Right renal cortex interstitium (tissue), 3 donors: ENCODE measurements at places on chromosomes 12 and 14. TPM values are rescaled to one million over a fixed set of nuclear protein-coding genes. Genes with fewer than 3 reads are reported as not detected.

- DNase-seq, result no peak
Measured at GRCh38 chr12:13222076-13222475, 25.6 kb downstream of the EMP1 start.

DNA sequence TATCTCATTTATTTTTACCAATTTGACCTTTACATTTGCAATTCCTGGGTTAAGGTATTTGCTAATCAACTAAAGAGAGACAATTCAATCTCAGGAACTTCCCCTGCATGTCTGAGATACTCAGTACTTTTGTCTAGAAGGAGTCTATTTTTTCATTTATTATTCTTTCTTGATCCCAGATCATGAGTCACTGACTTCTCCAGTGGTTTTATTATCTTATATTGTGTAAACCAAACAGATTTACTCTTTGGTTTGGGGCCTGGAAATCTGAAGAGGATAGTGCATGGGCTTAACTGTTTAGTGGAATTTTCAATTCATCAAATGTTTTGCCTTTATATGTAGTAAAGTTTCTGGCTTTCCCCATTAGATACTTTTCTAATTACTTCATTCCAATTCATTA, 185.4 kb downstream of the ALG10B start:
- DNase-seq, result no peak

DNA sequence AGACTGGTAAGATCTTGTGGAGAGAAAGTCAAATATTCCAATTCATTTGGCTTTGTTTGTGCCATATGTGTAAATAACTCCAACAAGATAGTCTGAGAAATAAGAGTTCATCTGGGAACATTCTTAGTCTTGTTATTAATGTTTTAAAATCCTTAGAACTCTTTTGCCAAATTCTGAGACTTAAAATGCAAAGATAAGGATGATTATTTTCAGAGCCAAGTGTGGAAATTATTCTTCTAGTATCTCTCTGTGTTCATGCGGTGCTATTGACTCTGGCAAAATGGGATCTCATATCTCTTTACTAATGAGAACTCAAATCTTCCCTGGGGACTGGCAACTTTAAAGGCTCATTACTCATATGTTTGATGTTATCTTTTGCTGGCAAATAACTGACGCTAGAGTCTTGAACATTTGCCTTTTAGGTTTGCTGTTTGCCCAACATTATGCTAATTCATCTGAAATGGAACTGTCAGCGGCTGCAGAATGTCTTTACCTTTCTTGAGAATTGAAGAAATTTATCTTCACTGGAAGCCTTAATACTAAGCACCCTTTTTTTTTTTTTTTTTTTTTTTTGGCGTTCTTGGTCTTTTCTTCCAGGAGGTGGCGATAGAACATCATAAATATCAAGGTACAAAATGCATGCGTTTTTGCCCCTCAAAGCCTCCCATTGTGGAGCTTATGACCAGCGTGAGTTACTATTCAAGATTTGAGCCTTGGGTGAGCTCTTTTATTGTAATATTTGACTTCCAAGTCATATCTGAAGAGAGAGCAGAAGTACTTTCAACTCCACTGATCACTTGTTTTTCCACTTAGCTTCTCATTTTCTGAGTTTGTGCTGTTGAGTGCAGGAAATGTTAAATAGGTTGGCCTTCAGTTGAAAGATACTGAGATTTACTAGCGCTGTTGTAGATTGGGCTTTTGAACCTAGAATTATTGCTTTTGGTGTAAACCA, 86.5 kb downstream of the CAND1 start:
- peak; percentile 66 for DNase-seq

DNA sequence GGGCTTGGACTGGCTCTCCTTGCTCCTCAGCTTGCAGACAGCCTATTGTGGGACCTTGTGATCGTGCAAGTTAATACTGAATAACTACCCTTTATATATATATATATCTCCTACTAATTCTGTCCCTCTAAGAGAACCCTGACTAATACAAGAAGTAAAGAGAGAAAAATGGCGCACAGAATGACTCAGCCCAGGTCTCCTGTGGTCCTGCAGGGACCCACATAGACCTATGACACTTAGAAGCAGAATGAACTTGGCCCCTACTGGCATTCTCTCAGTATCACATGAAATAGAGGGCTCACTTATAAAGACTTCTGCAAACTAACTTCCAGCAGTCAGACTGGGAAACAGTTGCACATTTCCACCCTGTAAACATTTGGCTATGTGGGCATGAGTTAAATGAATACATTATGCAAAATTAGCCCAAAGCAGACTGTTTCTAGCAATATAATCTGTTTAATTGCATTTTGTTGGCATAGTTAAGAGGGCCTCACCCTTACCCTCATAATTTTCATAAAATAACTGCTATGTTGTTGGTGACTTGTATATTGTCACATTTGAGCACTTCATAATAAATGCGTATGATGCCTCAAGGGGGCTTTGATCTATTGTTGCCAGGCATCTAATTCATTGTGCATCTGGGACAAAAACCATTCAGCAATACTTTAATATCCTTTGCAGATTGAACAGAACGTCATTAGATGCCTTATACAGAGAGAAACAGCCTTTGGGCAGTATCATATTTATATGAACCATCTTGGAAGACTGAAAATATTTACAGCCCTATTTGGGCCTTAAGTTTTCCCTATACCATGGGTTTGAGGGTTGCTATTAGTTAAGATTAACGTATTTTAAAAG, 349.7 kb upstream of the DIO2 start:
- DNase-seq, result no peak

- no peak for DNase-seq
Measured at GRCh38 chr14:75279153-75279762, 630 bp downstream of the FOS start.

DNA sequence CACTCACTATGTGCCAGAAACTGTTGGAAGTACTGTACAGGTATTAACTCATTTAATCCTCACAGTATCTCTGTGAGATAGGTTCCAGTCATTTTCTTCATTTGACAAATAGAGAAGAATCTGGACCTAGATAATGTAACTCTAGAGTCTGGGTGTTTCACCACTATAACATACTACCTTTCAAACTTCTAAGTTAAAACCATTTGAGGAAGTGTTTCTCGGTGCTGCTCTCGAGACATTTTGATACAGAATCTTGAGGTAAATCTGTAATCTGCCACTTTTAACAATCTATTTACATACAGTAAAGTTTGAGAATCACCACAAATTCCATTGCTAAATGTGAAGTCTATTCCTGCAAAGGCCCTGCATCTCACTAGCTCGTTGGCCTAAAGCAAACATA, 8.8 kb downstream of the OLR1 start:
- DNase-seq, result no peak

The KSR2 gene
- polyA plus RNA-seq, result 0.89 TPM

DNA sequence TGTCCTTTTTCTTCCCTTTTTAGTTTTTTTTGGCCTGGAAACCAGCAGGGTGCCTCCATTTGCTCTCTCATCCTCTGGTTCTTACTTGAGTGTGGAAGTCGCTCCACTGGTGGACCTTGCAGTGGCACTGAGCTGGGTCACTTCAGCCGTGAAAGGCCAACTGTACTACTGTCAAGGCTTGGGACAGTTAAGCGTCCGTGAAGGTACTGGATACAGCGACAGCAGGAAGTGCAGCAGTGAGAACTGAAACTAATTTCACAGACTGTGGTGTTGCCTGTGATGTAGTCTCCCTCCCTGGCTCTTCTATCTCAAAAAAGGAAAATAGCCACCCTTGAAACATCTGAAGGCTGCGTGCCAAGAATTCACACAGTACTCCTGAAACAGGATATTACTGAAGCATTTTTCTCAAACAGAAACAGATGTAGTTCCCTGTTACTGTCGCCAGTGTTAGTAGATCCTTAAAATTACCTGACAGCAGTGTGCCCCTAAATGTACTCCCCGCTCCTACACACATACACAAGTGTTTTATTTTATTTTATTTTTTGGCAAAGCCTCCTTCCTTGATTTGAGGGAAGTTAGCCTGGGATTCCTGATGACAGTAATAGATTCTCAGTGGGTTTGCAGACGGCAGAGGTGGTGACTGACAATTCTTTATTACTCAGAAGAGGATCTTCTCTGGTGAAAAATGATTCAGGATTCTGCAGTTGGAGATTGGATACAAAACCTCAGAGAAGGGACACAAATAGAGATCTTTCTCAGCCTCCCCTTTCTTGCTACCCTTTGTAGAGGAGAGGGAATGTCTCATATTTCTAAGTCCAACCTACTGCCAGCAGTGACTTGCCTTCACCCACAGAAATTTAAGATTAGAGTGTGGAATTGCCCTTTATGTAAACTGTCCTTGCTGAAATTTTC, 4.4 kb downstream of the SUSD6 start:
- DNase-seq, result no peak

DNA sequence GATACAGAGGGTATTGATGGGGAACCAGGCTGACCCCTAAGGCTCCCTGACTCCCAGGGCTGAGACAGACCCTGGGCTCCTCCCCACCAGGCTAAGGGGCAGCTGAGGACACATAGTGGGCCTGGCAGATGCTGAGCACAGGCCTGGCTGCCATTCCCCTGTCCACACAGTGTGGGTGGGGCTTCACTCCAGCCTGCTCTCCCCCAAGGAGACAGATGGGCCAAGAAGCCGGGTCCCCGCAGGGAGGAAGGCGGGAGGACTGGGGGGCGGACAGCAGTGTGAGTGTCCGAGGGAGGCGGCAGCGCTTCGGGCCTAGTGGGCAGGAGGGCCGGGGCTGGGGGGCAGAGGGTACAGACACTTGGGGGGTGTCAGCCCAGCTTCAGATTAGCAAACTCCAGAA, 32.0 kb downstream of the RFLNA start:
- DNase-seq, result no peak

- DNase-seq, result no peak
Measured at GRCh38 chr12:92470608-92471021, 232.2 kb upstream of the PLEKHG7 start.

GRCh38 chr14:38693423-38693822, 409.6 kb downstream of the SEC23A start:
- no peak for DNase-seq

GRCh38 chr14:51023964-51024363, 70.9 kb downstream of the TRIM9 start:
- no peak for DNase-seq

- no peak for DNase-seq
Measured at GRCh38 chr12:4172999-4173398, 100.6 kb upstream of the CCND2 start.

DNA sequence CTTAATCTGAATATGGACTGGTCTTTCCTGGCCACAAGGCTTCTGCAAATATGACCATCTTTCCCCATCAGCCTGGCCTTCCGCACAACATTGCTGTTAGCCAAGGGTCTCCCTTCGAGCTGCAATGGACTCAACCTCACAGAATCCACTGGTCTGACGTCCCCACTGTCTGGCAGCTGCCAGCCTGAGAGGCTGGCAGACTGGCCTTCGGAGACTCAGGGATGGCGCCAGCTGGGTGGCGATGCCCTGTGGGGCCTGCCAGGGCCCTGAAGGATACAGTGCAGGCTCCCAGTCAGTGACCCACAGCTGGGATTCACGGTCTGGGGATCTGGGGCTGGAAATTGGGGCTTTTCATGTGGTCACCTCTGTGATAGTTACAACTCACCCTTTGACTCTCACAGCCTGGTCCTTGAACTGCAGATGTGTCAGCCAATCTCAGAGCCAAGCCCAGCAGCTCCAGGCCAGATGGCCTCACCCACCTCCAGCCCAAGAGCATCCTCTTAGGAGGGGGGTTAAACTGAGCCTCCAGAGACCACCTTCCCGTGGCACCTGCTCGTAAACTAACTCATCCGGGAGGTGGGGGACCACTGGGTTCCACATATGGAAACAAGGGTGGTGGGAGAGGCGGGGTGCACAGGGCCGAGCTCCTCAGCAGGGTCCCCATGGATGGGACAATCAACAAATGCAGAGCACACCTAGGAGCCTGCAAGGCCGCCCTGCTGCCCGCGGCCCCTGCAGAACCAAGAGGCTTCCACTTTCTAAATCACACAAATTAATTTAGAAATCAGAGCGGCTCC, 21.1 kb upstream of the C14orf180 start:
- DNase-seq, result no peak

DNA sequence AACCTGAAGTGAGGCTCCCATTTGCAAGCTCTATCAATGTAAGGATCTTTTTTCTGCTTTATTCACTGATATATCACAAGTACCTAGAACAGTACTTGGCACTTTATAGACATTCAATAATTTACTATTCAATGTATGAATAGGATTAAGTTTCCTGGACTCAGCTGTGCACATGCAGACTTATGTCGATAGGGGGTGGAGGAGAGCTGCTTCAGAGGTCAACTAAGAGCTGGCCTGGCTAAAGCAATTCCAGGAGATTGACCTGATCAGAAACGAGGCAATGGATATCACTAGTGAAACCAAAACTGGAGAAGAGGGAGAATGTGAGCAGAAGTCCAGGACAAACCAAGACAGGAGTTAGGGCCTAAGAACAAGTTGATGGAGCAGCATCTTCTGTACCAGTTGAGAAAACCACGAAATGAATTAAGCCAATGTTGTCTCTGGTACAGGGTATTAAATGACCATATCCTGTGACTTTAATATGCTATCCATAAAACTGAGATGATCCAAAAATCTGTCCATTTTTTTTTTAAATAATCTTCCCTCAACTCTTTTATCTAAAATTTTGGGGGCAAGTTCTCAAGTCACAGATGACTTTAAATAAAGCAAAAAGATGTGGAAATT, 169.2 kb downstream of the PIK3C2G start:
- no peak for DNase-seq

- no peak for DNase-seq
Measured at GRCh38 chr14:88452231-88452630, 66.8 kb downstream of the SPATA7 start.

GRCh38 chr12:127374447-127374846, 892.5 kb upstream of the TMEM132C start:
- no peak for DNase-seq

DNA sequence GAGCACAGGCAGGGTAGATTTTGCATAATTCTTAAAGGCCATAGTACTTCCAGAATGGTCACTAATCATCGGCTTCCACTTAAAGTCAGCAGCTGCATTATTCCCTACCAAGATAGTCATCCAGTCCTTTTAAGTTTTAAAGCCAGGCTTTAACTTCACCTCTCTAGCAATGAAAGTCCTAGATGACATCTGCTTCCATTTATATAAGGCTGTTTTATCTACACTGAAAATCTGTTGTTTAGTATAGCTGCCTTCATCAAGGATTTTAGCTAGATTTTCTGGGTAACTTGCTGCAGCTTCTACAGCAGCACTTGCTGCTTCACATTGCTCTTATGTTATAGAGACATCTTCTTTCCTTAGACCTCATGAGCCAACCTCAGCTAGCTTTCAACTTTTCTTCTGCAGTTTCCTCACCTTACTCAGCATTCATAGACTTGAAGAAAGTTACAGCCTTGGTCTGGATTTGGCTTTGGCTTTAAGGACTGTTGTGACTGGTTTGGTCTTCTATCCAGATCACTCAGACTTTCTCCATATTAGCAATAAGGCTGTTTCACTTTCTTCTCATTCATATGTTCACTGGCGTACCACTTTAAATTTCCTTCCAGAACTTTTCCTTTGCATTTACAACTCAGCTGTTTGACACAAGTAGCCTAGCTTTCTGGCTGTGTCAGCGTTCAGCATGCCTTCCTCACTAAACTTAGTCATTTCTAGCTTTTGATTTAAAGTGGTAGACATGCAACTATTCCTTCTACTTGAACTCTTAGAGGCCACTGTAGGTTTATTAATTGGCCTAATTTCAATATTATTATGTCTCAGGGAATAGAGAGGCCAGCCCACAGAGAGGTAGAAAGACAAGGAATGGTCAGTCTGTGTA, 209.9 kb upstream of the GARIN2 start:
- DNase-seq, result no peak
